ENCODE measurements at places on chromosomes 11 and 22.

- DNase-seq: no peak
Measured at GRCh38 chr11:73114110-73114834, 27.8 kb downstream of the FCHSD2 start.

- no peak for DNase-seq
Measured at GRCh38 chr11:67628710-67629385, 889 bp downstream of the NUDT8 start.

DNA sequence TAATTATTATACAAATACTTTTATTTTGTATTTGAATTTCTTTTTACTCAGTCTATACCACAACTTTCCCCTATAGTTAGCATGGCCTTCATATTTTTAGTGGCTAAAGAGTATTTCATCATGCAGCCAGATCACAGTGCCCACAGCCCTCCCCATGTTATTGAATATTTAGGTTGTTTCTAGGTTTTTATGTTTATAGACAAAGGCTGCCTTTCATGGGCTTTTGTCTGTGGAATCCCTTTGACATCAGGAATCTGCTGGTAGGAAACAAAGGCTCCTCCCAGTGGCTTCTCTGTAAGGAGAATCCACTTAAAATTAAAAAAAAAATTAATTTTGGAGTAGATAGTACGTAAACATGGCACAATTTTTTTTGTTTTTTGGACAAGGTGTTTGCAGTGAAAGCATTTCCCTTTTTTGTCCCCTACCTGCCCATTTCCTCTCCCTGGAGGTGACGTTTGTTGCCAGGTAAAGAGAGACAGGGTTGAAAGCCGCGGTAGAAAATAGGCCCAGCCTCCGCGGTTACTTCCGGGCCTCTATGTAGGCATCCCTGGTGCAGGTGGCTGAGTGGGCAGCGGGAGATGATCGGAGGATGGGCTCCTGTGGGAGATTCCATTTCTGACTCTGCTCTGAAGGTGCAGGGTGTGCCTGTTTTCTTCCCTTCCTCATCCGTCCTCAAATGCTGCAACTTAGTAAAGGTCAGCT lies 82.2 kb upstream of the OR4B1 start:
- DNase-seq: no peak

- DNase-seq: peak; percentile 48
Measured at GRCh38 chr11:20162824-20163782, 2.8 kb upstream of the DBX1 start.

GRCh38 chr11:71279916-71280645 lies 27.7 kb upstream of the SHANK2 start:
- DNase-seq: no peak

GRCh38 chr11:128238521-128239265 lies 348.7 kb downstream of the ETS1 start:
- no peak for DNase-seq

GRCh38 chr11:68956142-68956541 lies 24.6 kb downstream of the MRGPRD start:
- no peak for DNase-seq

- DNase-seq: no peak
Measured at GRCh38 chr22:29400576-29400975, 12.2 kb upstream of the AP1B1 start.

DNA sequence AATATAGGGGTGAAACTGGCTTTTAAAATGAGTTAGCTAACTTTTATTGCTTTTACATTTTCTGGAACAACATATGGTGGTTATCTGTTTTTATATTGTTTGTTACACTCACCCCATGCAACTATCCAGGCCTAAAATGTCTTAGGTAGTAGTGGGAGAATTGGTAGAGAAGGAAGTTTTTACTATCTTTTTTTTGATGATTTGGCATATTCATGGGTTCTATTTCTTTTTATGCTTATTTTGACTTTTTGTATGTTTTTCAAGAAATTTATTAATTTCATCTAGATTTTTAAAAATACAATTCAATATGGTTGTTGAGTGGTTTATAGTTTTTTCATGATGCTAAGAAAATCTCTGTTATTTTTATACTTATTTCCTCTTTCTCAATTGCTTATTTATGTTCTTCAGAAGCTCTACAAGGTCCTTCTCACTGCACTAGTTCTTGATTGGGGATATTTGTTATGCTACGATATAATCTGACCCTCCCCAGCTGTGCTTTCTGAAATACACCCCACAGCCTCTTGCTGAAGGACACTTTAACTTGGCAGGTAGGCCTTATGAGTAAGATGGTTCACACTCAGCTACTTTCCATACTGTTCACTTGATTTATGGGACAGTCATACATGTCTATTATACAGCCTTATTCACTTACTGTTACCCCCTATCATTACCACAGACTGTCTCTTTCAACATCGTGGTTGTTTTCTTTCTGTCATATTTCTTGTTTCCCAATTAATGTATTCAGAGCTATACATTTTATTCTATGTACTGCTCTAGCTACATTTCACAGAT lies 431.2 kb downstream of the METTL15 start:
- no peak for DNase-seq

DNA sequence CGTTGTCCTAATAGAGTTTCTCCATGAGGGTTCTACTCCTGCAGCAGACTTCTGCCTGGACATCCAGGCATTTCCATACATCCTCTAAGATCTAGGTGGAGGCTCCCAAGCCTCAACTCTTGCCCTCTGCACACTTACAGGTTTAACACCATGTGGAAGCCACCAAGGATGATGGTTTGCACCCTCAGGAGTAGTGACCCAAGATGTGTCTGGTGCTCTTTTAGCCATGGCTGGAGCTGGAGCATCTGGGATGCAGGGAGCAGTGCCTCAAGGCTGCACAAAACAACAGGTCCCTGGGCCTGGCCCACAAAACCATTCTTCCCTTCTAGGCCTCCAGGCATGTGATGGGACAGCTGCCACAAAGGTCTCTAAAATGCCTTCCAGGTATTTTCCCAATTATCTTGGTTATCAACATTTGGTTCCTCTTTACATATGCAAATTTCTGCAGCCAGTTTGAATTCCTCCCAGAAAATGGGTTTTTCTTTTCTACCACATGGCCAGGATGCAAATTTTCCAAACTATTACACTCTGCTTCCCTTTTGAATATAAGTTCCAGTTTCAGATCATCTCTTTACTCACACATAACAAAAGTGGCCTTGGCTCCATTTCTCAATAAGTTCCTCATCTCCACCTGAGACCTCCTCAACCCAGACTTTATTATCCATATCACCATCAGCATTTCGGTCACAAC lies 69.5 kb upstream of the GNAZ start:
- DNase-seq: no peak

GRCh38 chr11:105073456-105074165 lies 28.5 kb upstream of the CARD16 start:
- no peak for DNase-seq

All from muscle of leg (tissue), 16 donors.